ENCODE measurements at places on chromosomes 2 and 18.

- DNase-seq, result no peak
Observed at GRCh38 chr2:20663196-20664070, 3.5 kb upstream of the GDF7 start.

GRCh38 chr2:222722327-222722946 lies 51.0 kb downstream of the MOGAT1 start:
- peak; percentile 8 for DNase-seq

DNA sequence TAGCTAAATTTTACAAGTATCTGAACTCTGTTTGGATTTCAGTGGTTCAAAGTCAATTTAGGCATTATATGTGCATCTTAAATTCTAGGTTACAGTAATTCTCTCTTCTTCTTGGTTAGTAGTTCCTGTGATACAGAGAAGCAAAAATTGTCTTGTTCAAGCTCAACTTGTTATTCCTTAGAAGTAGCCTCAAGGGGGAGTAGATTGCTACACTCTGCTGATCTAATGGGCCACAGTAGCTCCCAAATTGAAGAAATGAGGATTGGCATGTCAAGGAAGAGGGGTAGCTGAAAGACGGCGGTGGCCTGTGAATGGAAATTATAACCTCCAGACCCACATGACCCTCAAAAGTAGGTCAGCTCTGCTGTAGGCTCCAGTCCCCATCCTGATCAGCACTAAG lies 334.7 kb downstream of the HRH4 start:
- no peak for DNase-seq

- DNase-seq, result no peak
Observed at GRCh38 chr2:223041527-223042109, 10.4 kb upstream of the KCNE4 start.

DNA sequence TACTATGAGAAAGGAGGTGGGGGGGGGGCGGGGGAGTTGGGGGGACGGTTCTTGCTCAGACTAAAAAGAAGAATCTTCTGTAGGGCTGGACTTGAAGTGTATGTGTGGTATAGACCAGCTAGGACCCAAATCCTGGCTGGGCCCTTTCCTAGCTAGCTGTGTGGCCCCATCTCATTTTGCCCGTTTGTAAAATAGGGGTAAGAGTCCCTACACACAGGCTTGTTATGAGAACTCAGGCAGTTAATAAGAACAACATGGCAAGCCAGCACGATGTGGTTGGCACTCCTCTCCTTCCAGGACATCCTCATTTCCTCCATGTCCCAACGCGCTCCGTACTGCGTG lies 1.1 kb downstream of the EVA1A start:
- no peak for DNase-seq

GRCh38 chr18:8045884-8046281 lies 478.8 kb downstream of the PTPRM start:
- DNase-seq, result no peak

Data from germinal center (tissue), 1 donor.